ENCODE measurements at places on chromosomes 5 and 9. TPM values are rescaled to one million over a fixed set of nuclear protein-coding genes. Genes with fewer than 3 reads are reported as not detected.

The DIMT1 gene
- 30.8 TPM for total RNA-seq

The C5orf47 gene
- not detected for total RNA-seq

The LRRC19 gene
- not detected for total RNA-seq

The GALNT12 gene
- total RNA-seq = 4.1 TPM

The SLC4A9 gene
- total RNA-seq = not detected

GRCh38 chr5:165305596-165305995, 1800.2 kb downstream of the MAT2B start:
- no peak for DNase-seq

DNA sequence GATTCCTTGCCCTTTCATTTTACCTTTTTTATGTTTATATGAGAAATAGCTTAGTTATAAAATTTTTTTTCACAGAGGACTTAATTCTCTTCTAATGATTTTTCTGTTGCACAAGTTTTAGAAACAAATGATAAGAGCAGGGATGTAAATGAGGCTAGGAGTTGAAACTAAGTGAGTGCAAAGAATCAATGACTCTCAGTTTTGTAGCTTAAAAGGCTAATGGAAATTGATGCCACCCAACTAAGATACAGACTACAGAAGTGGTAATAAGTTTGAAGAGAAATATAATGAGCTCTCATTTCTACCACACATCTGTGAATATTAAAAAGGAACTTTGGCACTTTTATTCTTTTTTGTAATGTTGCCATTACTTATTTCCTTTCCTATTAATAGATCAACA, 105.1 kb downstream of the LURAP1L start:
- DNase-seq = no peak

GRCh38 chr5:143014017-143014651, 244.0 kb downstream of the ARHGAP26 start:
- DNase-seq = no peak

- DNase-seq = no peak
Observed at GRCh38 chr9:2299843-2300205, 284.7 kb downstream of the SMARCA2 start.

DNA sequence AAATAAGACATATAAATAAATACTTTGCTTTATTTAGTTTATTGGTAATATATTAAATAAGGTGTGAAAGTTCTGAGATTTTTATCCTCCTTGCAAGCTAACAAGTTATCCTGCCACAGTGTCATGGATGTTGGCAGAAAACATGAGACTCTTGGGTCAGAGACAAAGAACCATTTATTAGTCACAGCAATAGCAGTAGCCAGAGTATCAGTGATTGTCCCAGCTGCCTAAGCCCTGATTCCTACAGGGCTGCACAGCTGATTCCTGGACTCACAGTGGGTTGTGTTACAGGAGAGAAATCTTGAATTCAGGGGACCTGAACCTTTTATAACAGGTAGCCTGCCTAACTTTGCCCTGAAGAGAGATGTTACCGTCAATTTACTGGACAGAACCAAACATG, 304.5 kb upstream of the ZNF608 start:
- DNase-seq = no peak

All from natural killer cell treated with Interleukin-12 subunit alpha and Interleukin-12 subunit beta and Interleukin-15 and Interleukin-18, amount 100 ng/mL, for 72 hours (primary cell).